Dorsolateral prefrontal cortex (tissue), 122 donors: ENCODE measurements at places on chromosomes 1 and 21. TPM values are rescaled to one million over a fixed set of nuclear protein-coding genes. Genes with fewer than 3 reads are reported as not detected.

Gene TAS1R3
- total RNA-seq = 1.3 TPM

Gene HRNR
- total RNA-seq = not detected

Gene KCNJ15
- total RNA-seq = not detected

Gene TDRD10
- total RNA-seq = 2.3 TPM

Gene CCDC17
- 1.6 TPM for total RNA-seq

Gene ZBTB48
- total RNA-seq = 26.2 TPM

Gene ADGRB2
- 170 TPM for total RNA-seq

Gene HSPA6
- 4.1 TPM for total RNA-seq

Gene DMRTA2
- total RNA-seq = 1.2 TPM

Gene TEDDM1
- not detected for total RNA-seq

Gene BMP8B
- 4.4 TPM for total RNA-seq

Gene SPRR2F
- not detected for total RNA-seq

Gene RXRG
- total RNA-seq = 11.0 TPM

Gene SPRR5
- not detected for total RNA-seq

Gene TAS1R1
- not detected for total RNA-seq

Gene PRAMEF27
- not detected for total RNA-seq

Gene TRPM2
- total RNA-seq = 34.8 TPM

Gene OR2T8
- total RNA-seq = 0.66 TPM

Gene CASP9
- 23.0 TPM for total RNA-seq

Gene CDA
- 2.9 TPM for total RNA-seq

Gene NCF2
- 6.6 TPM for total RNA-seq

Gene BTBD8
- total RNA-seq = 114 TPM

Gene TMOD4
- 0.93 TPM for total RNA-seq
